ELR (cell line): ENCODE measurements at places on chromosomes 6 and 20.

DNA sequence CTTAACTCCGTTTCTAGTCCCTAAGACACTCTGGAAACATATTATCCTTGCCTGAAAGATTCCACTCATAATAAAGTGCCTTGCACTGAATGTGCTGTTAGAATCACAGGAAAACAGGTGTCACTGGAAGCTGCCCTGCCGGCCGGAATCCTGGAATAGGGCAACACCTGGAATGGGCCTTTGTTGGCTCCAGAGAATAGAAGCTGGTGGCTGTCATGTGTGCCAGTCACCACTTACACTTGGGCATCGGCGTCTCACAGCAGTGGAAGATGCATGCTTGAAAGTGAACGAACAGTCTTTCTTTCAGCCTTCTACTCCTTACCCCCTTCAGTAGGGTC is 90.8 kb upstream of the AFDN start:
- DNase-seq = no peak

DNA sequence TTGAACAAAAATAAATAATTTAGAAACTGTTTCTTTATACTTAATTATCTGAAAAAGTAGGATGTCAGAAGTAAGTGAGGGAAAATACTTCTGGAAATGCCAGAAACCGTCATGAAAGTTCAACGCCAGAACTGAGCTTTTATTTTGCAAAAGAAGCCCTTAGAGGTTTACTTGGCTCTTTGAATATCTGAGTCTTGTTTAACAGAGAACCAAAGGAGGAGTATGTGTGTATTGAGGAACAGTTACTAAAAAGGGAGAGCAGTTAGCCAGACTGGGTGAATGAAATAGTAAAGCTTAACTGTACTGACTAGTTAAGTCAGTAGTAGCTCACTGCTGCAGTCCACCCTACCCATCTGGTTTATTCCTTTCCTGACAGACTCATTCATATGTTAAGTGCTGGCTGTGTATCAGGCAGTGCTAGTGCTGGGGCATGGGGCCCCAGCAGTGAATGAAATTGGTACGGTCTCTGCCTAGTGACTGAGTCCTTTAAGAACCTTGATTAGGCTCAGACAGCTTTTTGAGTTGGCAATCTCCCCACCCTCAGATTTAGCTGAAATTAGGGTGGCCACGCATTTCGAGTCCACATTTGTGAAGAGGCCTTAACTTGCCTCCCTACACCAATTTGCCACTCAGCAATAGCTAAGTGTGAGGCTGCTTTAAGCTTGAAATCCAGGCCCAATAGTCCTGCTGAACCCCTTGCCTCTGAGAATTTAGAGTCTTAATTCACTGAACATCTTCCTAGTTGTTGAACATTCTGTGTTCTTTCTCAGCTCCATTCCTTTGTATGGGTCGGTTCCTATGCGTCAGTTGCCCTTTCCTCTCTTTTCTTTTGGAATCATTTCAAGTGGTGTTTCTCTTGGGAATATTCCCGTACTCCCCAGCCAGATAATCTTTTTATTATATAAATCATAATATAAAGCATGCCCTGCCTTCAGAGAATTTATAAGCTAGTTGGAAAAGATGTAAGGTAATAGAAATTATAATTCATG is 20.2 kb downstream of the MAP3K4 start:
- DNase-seq = no peak

GRCh38 chr6:152129691-152130151 is 322.2 kb downstream of the ESR1 start:
- no peak for DNase-seq

- peak; percentile 18 for DNase-seq
Observed at GRCh38 chr6:37288247-37288646, 30.3 kb upstream of the TMEM217 start.

DNA sequence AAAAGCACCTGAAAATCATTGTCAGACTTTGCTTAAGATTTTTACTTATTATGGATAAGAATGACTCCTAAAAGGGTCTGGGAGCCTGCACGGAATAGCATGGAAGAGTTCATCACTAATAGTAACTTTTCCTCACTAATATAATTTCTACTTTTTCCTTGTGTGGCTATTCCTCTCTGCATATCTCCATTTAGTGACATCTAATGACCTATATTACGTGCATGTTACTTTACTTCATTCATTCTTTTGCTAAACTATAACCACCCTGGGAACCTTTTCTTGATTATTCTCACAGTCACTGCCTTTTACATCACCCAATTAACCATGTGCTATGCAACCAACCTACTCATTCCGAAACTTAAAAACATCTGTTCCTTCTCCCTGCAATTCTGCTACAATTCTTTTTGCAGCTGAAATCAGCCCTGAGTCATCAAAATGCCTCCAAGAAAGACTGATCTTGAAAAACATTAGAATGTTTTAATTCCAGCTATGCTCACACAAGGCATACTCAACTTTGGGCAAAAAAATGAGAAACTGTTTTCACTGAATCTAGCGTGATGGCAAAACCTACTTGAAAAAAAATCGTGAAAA is 313.3 kb downstream of the RNGTT start:
- peak; percentile 23 for DNase-seq

GRCh38 chr6:127186889-127187288 is 68.4 kb downstream of the RSPO3 start:
- DNase-seq = peak; percentile 43
